ENCODE measurements at places on chromosomes 7 and 10.

DNA sequence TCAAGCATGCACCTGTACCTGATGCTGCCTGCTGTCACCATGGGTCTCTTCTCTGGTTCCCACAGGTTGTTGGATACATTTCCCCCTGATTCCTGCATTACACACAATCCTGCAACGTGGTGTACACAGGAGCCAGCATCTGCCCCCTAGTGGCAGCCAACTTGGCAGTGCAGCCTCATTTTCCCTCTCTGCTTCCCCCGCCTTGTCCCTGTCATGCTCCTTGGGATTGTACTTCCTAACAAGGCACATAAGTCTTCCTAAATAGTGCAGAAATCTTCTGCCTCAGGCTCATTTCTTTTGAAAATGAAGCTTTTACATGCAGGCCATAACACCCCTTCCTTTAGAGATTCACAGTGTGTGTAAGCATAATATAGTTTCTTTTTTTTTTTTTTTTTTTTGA lies 387.5 kb downstream of the CCSER2 start:
- DNase-seq: no peak

DNA sequence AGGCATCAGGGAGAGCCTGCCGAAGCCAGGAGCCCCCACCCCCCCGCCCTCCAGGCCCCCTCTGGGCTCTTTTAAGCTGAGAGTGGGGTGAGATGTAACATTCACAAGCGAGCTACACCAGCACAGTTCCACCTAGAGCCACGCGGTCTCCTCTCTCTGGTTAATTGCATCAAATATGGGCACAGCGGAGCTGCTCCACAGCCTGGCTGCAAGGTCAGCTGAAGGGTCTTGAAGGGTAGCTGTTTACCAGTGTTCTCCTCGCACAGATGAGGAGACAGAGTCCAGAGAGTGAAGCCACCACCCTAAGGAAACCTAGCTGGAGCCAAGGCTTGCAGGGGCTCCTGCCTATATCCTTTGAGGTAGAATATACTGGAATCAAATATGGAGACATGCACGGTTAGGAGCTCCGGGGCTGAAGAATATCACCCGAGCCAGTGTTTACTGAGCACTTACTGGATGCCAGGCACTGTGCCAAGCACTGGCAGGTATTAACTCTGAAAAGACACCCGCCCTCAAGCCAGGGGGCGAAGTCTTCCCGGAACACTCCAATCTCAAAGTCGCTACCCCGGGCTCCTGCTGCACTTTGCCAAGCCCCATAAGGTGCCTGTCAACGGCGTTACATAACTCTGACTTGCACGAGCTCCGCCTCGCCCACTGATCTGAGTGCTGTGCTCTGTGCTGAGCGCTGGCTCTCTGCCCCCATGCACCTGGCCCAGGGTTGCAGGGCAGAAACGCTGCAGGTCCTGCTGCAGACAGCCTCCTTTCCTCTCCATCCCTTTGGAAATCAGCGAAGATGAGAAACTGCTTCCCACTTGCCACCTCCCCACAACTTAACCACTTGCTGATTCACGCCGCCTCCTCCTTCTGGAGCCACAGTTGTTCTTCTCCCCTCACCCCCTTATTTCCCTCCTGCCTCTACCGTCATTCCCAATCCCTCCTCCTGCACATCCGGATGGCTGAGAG lies 5.4 kb downstream of the CHST15 start:
- DNase-seq: no peak

- DNase-seq: no peak
Measured at GRCh38 chr10:118810796-118811505, 56.2 kb upstream of the CACUL1 start.

- no peak for DNase-seq
Measured at GRCh38 chr10:31723106-31723750, 205.4 kb downstream of the ARHGAP12 start.

DNA sequence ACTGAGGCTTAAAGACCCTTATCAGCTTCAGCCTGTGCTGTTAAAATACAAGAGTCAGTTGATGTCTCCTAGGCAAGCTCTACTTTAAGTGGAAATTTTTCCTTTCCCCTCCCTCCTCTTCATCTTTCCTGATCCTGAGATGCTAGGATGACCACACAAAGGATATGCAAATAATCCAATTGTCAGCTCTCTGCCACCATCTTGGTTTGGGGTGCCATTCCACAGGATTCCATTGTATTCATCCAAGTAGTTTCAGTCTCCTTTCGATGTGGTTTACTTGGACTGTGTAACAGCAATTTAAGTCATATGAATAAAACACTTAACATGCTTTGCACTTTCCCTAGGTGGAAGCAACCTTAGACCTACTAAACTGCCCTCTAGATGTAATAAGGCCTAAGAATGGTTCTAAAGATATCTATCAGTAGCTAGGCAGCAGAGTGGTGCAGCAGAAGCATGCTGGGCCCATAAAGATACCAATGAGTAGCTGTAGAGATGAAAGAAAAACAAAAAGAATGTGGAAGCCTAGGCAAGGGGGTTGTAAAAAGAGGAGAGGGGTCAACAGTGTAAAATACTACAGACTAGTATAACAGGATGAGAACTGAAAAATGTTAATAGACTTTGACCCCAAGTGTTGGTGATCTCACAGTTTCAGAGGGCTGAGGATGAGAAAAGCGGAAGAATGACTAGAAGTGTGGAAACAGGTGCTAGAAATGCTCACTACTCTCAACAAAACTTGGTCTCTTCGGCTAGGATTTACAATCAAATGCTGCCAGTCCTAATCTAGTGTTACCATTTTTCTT lies 2.4 kb upstream of the CFAP69 start:
- DNase-seq: no peak

DNA sequence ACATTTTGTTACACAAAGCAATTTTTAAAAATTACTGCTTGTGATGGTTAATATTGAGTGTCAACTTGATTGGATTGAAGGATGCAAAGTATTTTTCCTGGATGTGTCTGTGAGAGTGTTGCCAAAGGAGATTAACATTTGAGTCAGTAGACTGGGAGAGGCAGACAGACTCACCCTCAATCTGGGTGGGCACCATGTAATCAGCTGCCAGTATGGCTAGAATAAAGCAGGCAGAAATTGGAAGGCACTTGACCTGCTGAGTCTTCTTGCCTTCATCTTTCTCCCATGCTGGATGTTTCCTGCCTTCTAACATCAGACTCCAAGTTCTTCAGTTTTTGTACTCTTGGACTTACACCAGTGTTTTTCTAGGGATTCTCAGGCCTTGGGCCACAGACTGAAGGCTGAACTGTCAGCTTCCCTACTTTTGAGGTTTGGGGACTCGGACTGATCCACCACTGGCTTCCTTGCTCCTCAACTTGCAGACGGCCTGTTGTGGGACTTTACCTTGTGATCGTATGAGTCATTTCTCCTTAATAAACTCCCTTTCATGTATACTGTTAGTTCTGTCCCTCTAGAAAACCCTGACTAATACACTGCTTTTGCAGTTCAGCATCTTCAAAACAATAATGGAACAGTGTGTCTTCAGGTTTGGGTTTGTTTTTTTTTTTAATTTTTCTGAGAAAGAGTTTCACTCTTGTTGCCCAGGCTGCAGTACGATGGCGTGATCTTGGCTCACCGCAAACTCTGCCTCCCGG lies 244.1 kb upstream of the SEMA3C start:
- DNase-seq: no peak

DNA sequence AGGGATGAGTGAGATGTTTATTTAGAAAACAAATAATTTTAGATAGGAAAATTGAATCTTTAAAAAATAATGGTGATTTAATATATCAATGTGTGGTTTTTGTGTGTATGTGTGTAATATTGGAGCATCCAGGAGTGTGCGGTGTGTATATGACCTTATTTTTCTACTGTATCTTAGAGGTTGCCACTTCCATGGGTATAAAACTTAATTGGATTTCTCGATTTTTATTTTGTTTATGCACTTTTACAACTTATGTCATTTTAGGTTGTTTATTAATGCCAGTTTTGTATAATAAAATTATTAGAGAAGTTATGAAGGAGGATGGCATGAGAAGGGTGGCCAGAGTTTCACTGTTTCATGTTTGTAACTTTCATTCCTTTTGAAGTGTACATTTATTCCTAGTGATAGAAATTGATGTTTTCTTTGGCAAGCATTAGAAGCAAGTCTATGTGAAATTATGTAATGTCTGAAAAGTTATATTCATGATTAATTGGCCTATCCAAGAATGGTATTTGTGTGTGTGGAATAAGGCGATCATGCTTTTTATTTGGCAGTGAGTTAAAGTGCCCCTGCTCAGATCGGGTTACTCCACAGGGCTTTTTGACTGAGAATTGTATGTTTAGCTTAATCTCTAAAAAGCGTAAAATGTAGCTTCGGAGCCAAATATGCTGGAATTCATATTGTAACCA lies 110.3 kb downstream of the KAT6B start:
- DNase-seq: no peak

GRCh38 chr7:29642494-29643155 lies 79.0 kb downstream of the PRR15 start:
- no peak for DNase-seq

DNA sequence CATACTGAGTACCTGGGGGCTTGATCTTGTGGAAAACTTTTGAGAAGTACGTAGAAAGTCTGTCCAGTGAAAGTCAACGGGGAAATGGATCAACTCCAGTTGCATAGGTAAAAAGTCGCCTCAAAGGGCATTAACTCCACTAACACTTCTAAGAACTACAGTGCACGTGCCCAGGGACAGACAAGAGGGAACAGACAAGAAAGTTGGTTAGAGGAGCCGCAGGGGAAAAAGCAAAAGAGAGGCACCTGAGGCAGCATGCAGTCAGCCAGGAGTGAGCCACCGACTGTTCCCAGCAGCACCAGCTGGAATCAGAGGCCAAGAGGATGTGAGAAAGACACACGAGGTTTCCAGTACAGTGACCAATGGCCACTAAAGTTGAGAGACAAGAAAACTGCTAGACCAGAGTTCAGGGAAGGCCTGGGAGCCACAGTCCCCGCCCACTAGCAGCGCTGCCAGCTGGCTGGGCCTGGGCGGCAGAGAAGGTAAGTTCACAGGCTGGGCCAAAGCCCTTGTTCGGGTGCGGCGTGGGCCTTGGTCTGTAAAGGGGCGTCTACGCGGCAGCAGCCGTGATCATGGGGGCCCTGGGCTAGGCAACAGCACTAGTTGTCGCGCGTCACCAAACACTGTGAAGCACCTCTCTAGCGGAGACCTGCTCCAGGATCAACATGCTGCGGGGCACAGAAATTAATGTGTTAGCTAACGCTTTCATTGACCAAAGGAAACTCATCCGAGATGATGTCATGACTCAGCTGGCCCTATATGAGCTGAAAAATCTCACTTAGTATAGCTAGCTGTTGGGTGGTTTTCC lies 14.0 kb downstream of the ITGB1 start:
- no peak for DNase-seq

DNA sequence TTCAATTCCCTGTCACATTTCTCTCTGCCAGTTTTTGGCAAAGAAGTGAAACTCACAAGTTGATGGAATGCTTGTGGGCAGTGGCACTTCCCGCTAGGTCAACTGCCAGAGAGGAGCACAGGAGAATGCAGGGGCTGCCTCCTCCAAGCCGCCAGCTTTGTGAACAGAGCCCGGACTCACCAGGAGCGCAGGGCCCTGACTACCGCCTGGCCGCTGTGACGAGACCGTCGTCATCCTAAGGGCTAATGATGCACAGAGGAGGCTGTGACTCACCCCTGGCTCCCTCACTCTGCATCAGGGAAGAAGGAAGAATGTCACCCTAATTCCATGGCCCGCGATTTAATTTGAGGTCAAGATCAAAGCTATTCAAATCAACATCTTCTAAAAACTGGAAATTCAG lies 123.9 kb downstream of the TAX1BP1 start:
- DNase-seq: no peak

DNA sequence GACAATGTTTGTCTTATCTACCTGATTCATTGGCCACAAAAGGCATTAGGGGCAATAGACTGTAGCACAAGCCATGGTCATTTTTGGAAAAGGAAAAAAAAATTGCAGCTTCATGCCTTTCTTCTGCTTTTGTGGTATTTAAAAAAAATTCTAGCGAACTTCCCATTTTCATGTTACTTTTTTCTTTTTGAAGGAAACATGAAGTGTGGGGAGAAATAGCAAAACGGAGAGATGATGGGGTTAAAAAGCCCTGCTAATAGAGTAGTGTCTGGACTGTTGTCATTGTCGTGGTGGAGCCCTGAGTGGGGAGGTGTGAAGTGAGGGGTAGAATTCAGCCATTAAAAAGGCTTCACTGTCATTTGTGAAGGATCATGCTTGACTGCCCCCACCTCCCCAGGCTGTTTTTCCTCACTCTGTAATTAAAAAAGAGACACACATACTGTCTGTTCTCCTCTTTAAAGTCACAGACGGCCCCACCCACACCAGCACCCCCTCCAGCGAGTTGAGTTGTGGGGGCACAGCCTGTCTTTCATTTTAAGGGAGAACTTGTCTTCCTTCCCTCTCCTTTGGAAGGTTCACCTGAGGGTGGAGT lies 272.4 kb downstream of the CREB5 start:
- no peak for DNase-seq

GRCh38 chr7:114086537-114086913 lies 167.7 kb upstream of the PPP1R3A start:
- peak; percentile 3 for DNase-seq

DNA sequence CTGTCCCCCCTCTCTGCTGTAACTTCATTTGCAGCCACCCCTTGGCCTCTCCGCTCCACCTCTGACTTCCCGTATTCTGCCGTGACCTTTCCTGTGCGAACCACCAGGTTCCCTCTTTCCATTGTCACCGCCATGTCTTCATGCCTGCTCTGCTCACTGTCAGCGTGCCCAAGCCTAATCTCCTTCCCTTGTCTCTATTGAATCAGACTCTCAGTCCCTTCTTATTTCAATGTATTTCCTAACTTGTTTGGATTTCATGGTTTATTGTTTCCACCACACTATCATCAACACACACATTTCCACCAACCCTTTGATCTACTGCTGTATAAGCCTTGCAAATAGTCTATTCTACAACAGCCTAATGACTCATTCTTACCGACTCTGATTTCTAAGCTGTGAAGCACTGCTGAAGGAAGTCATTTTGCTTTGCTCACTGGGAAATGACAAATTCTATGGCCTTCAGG lies 30.0 kb upstream of the INHBA start:
- DNase-seq: no peak

- DNase-seq: peak; percentile 72
Measured at GRCh38 chr10:96765406-96766240, 45.3 kb upstream of the PIK3AP1 start.

DNA sequence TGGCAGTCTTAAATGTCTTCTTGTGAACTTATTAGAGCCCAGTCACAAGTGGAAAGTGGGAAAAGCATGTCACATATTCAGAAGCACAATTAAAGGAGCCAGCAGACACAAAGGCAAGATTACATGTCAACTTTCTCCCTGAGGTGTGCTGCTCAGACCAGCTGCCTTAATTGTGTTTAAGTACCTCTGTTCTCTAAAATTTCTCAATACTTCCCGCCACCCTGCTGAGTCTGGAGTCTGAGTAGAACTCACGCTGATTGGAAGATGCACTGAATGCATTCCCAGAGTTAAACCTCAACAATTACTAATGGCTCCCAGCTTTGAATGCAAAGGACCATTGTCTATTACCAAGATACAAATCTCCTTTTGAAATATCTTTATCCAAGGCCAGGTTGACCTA lies 166.4 kb upstream of the COBL start:
- no peak for DNase-seq

GRCh38 chr7:10845225-10845624 lies 128.4 kb upstream of the PHF14 start:
- no peak for DNase-seq
